NT2/D1 (cell line): ENCODE measurements at places on chromosomes 3 and 15.

DNA sequence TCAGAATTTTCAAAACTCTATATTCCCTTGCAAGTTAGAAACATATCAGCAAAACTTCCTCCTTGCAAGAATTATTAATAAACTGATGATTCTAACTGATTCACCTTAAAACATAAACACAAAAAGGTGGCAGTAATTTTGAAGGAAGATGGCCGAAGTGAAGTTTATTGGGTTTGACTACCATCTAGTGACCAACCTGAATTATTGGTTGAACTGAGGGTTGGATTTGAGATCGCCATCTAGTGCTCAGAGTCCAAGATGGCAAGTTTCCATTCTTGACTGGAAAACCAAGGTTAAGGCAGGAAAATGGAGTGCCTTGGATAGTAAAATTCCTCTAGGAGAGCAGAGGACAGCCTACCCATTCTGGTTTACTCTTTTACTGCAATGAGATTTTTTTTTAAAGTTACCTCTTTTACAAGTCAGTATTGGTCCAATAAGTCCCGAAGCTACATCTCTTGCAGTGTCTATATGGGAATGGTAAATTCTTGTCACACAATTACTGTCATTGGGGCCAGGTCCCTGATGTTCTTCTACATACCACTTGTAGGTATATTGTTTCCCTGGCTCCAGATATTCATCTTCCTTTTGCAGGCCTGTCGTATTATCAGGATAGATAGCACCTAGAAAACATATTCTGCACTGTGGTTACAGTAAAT is 51.6 kb upstream of the CP start:
- DNase-seq, result peak; percentile 81

GRCh38 chr3:65778968-65779367 is 259.8 kb downstream of the MAGI1 start:
- DNase-seq, result no peak

DNA sequence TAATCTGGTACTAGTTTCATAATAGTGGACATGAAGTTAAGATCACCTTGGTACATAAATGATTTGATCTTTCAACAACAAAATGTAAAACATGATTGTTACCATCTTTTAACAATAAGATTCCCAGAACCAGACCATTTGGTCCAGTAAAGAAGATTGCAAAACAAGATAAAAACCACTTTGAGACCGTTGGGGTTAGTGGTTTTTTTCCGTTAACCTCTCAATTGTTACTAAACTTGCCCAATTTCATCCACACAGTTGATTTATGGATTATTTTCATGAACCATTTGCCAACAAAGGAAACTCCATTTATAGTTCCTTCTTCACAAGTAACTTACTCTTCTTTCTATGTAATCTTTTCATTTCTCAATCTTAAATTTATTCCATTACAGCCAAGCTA is 53.8 kb downstream of the ATP8B4 start:
- DNase-seq, result no peak

DNA sequence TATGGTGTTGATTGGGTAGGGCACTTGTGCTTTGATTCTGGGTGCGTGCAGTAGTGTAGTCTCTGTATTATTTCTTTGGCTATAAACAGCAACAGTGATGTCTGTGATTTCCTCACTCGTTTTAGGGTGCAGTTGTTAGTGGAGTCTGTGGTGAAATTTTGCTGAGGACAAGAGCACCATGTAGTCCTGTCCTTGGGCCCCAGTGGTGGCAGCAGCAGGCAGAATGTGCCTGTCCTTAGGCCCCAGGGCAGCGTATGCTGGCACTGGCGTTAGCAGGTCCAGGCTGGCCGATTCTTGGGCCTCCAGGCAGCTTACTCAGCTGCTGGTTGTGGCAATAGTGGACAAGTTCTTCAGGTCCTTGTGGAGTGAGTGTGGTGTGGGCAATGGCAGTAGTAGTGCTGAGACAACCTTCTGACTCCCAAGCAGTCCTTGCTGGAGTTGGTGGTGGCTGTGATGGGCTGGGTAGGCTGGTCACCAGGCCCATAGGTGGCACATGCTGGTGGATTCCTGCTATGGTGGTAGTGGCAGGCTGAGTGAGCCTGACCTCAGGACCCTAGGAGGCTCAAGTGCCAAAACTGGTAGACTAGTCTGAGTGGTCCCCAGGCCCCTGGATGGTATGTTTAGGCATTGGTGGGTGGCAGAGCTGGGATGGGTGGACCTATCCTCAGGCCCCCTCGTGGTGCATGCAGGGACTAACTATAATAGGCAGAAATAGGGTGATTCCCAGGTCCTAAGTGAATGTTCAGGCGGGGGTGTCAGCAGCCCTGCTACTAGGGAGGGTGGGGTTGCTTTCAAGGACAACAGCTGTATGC is 56.3 kb downstream of the TNFAIP8L3 start:
- no peak for DNase-seq

DNA sequence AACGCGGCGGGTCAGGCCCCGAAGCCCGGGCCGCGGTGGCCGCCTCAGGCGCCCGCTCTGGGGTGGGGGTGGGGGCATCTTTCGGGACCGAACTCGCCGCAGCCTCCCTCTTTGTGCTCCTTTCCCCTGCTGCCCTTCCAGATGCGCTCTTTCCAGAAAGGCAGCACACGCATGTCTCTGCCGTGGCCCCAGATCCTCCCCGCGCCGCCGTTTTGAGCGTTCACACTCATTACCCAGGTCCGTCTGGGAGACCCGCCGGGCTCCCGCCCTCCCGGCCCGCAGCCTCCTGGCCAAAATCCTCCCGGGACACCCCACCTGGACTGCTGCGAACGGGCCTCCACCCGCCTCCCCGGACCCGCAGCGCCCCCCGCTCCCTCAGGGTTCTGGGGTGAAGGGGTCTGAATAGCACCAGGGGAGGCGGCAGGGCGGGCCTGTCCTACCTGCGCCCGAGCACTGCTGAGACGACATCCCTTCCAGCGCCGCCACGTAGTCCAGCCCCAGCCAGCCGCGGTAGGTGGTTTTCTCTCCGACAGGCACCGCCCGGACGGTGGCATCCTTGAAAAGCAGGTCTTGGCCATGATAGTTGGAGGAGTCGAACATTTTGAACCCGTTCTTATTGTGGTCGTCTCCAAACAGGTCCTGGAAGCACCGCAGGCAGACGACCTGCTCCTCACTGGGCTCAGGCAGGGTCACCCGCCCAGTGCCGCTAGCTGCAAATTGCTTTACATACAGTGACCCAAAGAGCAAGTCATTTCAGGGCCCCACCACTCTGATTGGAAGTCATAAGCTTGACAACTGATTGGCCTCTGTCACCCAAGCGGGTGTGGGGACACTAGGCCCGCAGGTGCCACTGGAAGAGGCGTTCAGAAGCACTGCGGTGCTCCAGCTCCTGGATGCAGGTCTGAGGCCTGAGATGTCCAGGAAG is 25.9 kb downstream of the MELTF start:
- no peak for DNase-seq

DNA sequence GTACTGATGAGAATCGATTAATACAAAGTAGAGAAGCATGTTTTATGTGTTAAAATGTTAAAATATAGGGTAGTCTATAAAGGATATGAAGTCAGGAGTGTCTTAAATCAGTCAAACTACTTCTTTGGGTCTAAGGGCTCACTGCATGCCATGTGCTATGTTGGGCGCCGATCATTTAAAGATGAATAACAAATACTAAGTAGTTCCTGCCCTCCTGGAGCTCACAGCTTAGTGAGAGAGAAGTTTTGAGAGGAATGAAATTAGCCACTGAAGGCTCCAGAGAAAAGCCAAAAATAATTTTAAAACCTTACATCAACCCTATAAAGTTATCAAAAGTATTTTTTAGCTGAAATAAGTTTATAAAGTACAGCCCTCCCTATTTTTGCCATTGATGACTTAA is 44.5 kb downstream of the BLM start:
- no peak for DNase-seq

DNA sequence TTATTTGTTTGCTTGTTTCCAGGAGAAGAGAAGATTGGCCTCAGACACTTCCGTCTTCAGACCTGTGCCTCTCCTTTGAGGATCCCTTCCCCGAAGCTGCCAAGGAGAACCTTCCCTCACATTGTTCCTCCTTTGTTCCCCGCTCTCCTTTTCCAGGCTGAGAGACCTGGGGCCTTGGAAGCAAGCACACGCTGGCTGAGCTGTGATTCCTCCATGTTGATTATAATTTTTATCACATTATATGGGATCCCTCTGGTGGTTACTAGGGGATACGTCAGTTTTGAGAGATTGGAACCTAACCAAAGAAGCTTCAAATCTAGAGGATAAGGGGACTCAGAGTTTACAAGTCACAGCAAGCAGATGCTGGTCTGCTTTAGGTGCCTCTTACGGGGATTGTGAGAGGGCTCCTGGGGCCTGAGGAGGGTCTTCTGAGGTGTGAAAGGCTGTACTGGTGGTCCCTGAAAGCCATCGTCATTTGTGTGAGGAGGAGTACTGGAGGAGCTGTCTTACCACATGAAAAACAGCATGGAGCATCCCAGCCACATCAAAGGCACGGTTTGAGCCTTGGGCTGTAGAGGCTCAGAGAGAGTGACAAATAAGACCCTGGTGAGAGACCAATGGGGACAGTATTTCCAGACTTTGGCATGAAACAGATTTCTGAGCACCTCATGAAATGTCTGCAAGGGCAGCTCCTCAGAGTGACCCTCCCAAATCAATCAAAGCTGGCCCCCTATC is 760.1 kb upstream of the CFAP20DC start:
- DNase-seq, result no peak

DNA sequence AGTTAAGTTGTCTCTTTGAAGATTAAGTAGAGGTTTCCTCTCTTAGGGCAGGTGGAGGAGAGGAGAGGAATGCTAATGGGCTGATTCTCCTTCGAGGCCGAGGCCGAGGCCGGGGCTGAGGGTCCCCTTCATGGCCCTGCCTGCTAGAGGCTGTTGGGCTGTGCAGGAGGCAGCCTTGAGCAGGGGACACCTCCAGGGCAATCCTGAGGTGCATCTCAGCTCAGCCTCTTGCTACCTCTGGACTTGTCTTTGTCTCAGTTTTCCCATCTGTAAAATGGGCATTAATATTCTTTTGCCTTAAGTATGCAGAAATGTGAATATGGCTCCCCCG is 97.7 kb upstream of the PRR20G start:
- no peak for DNase-seq

DNA sequence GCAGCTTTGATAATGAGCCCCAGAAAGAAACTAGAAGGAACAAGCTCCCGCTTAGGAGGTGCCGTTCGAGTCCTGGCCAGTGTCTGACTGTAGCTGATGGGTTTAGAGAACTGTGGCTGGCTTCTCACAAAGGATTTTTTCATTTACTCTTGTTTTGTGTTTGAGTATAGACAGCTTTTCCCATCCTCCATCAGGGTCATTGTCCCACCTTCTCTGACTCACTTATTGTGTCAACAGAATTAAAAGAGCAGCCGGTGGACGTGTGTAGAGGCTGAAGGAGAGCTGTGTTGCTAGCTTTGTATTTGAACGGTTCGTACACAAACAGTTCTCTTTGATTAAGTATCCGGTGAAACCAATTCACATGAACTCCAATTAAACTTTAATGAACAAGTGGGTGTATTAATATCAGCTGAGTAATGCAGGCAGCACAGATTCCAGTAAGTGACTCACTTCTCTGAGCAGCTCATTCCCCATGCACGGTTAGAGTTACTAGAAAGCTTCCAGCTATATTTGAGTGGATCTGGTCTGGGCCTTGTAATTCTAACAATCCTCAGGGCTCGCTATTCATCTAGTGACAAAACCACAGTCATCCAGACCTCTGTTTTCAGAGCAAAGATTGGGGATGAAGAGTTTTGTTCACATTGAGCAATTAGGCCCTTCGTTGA is 141.0 kb downstream of the LPP start:
- no peak for DNase-seq

DNA sequence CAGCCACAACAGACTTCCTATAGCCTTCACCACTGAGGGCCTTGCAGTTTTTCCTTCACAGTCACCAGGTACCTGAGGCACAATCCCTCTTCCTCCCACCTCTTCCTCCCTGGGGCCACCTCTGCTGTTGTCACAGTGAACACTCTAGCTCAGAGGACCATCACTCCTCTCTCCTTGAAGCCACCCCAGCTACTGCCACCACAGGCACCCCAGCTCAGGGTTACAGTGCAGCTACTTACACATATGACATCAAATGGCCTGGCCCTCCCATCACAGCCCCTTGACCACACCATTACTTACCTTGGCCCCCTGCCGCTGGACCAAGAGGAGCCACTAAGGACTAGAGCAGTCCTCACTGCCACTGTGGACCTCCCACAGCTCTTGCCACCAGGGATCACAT is 213.5 kb upstream of the CRBN start:
- DNase-seq, result no peak
